Effector memory CD8-positive, alpha-beta T cell (primary cell): ENCODE measurements at places on chromosomes 4 and X.

DNA sequence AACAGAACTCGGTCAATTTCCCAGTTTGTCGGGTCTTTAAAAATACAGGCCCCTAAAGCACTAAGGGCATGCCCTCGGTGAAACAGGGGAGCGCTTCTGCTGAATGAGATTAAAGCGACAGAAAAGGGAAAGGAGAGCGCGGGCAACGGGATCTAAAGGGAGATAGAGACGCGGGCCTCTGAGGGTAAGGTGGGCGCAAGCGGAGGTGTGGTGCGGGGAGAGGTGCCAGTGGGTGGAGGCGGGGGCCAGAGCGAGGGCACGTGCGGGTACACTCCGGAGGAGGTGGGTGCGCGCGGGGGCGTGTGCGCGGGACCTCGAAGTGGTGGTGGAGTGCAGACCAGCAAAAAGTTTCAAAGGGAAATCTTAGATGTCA is 787 bp upstream of the TET2 start:
- H3K27me3 ChIP-seq, result no peaks in the 10 kb centered on the region
- peak; percentile 24 for DNase-seq
- H3K27ac ChIP-seq, result peak overlapping the region; percentile 85
- peak overlapping the region; percentile 100 for H3K4me3 ChIP-seq
- H3K36me3 ChIP-seq, result peaks cover 17% of the 10 kb centered on the region
- peaks cover 48% of the 10 kb centered on the region for H3K4me1 ChIP-seq

DNA sequence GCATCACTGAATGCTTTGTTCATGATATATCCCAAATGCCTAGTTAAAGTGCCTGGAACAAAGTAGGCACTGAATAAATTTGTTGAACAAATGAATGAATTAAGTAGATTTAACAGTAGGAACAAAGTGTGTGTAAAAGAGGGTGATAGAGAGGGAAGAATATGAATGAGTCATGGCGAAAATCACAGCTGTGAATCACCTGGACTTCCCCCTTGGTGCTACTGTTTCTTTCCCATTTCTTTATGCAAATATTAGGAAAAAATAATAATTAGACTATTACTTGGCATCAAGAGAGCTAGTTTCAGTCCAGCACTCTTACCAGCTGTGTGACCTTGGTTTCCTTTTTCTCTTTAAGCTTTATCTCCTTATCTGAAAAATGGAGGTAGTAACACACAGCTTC is 9.2 kb downstream of the SPIN3 start:
- H3K4me3 ChIP-seq, result no peak overlapping the region
- H3K27ac ChIP-seq, result no peak overlapping the region
- no peak for DNase-seq
- H3K27me3 ChIP-seq, result no peaks in the 10 kb centered on the region
- H3K36me3 ChIP-seq, result no peaks in the 10 kb centered on the region
- peaks cover 8% of the 10 kb centered on the region for H3K4me1 ChIP-seq

DNA sequence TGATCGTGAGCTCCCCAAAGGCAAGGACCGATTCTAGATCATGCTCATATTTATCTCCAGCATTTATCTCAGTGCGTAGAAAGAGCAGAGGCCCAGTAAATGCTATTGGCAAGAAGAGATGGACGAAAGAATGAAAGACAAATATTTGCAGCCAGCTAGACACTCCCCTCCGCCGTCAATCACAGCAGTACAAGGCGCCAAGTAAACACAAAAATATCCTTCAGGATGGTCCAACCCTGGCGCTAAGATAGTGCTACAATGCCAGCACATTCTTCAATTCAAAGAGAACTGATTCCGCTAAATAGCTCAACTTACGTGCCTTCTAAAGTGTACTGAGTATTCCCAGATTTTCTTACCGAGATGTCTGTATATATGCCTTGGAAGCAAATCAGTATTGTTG is 114.5 kb downstream of the DDX53 start:
- H3K4me1 ChIP-seq, result no peaks in the 10 kb centered on the region
- no peak overlapping the region for H3K4me3 ChIP-seq

- no peak for DNase-seq
- H3K36me3 ChIP-seq, result no peaks in the 10 kb centered on the region
Measured at GRCh38 chr4:184156163-184156920, 61.3 kb downstream of the ENPP6 start.

GRCh38 chr4:51909236-51909703 is 66.3 kb downstream of the DCUN1D4 start:
- no peak overlapping the region for H3K27ac ChIP-seq
- H3K4me3 ChIP-seq, result no peak overlapping the region
- no peaks in the 10 kb centered on the region for H3K27me3 ChIP-seq

DNA sequence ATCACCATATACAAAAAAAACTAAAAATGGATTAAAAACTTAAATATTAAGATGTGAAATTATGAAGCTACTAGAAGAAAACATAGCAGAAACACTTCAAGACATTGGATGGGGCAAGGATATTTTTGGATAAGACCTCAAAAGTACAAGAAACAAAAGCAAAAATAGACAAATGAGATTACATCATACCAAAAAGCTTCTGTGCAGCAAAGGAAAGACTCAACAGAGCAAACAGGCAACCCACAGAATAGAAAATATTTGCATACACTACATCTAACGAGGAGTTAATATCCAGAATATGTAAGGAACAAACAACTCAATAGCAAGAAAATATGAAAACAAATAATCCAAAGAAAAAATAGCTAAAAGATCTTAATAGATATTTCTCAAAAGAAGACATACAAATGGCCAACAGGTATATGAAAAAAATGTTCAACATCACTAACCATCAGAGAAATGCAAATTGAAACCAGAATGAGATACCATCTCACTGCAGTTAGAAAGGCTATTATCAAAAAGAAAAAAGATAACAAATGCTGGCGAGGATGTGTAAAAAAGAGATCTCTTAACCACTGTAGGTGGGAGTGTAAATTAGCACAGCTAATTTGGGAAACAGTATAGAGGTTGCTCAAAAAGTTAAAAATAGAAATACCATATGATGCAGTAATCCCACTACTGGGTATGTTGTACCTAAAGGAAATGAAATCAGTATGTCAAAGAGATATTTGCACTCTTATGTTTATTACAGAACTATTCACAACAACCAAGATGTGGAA is 17.8 kb upstream of the LRCH2 start:
- no peaks in the 10 kb centered on the region for H3K36me3 ChIP-seq

GRCh38 chr4:31851946-31852345 is 1131.8 kb downstream of the PCDH7 start:
- no peaks in the 10 kb centered on the region for H3K27me3 ChIP-seq
- no peak overlapping the region for H3K4me3 ChIP-seq
- no peaks in the 10 kb centered on the region for H3K36me3 ChIP-seq
- no peak for DNase-seq
- H3K27ac ChIP-seq, result no peak overlapping the region
- no peaks in the 10 kb centered on the region for H3K4me1 ChIP-seq

DNA sequence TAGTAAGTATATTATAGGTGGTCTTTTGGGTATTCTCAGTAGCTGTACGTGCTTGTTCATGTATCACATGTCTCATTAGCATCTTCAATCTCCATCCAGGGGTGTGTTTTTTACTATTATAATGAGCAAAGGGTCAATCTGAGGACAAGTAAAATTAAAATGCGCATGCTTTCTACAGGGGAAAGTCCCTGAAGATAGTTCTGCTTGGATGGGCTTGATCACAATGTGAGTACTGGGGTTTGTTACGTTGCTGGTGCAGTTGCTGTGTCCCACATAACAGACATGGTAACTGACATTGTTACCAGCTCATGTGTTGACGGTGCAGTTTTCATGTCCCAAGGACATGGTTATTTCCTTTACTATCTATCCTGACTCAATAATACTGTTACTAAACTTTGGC is 65.9 kb downstream of the UCHL1 start:
- H3K4me1 ChIP-seq, result no peaks in the 10 kb centered on the region
- H3K27me3 ChIP-seq, result no peaks in the 10 kb centered on the region
- H3K36me3 ChIP-seq, result no peaks in the 10 kb centered on the region
- no peak for DNase-seq

DNA sequence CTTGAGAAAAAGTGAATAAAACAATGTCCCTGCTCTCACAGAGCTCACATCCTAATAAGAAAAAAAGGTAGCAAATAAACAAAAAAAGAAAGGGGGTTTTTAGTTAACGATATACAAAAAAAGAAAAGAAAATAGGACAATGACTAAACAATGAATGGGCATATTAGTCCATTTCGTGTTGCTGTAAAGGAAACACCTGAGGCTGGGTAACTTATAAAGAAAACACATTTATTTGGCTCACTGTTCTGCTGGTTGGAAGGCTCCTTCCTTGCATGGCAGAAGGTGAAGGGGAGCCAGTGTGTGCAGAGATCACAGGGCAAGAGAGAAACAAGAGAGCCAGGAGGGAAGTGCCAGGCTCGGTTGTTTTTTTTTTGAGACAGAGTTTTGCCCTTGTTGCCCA is 4.7 kb upstream of the KLF3 start:
- H3K36me3 ChIP-seq, result peaks cover 26% of the 10 kb centered on the region
- DNase-seq, result no peak
- peaks cover 53% of the 10 kb centered on the region for H3K4me1 ChIP-seq
- H3K4me3 ChIP-seq, result no peak overlapping the region
- no peaks in the 10 kb centered on the region for H3K27me3 ChIP-seq

- H3K27ac ChIP-seq, result no peak overlapping the region
- H3K4me3 ChIP-seq, result no peak overlapping the region
- no peak for DNase-seq
- no peaks in the 10 kb centered on the region for H3K4me1 ChIP-seq
Measured at GRCh38 chr4:33160126-33160525, 2440.0 kb downstream of the PCDH7 start.

- no peak for DNase-seq
- H3K27ac ChIP-seq, result peak overlapping the region; percentile 94
- H3K4me1 ChIP-seq, result peaks cover 53% of the 10 kb centered on the region
- H3K27me3 ChIP-seq, result no peaks in the 10 kb centered on the region
- H3K4me3 ChIP-seq, result peak overlapping the region; percentile 92
Measured at GRCh38 chr4:24582235-24582832, 2.0 kb downstream of the DHX15 start.

DNA sequence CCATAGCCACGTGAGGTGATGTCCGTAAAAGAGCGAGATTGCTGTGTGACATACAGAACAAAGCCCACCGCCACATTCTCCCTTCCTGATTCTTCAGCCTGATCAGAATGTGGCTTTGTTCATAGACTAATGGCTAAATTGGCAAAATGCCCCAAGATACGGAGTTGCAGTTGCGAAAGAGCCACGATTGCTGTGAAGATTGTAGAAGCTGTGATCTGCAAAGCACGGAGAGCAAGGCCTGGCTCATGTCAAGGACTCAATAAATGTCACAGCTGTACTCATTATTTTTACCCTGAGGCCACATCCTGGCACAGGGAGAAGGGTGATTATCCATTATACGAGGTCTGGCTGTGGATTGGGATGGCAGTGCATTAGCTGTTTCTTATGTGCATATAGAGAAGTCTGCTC is 34.2 kb downstream of the ARSD start:
- H3K27ac ChIP-seq, result no peak overlapping the region
- H3K36me3 ChIP-seq, result no peaks in the 10 kb centered on the region
- H3K27me3 ChIP-seq, result no peaks in the 10 kb centered on the region
- peaks cover 9% of the 10 kb centered on the region for H3K4me1 ChIP-seq
- no peak for DNase-seq

- H3K27ac ChIP-seq, result no peak overlapping the region
- no peaks in the 10 kb centered on the region for H3K36me3 ChIP-seq
- H3K27me3 ChIP-seq, result no peaks in the 10 kb centered on the region
Measured at GRCh38 chr4:123167931-123168330, 228.7 kb upstream of the SPRY1 start.

DNA sequence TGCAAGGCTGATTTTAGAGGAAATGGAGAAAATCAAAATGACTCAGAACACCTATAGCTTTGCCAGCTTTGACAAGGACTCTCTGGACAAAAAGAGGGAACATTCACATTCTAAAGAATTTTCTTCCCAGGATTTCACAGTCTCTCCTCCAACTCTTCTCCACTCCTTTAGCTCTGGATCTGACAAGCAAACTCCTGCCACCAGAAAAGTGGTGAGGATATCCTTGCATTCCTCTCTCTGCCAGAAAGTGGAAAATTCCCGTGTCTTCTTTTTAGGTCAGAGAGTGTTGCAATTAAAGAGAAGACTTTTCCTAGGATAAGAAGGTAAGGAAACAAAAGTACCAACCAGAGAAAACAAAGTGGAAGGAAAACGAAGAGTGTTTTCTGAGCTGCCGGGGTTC is 16.1 kb upstream of the PDGFRA start:
- no peak for DNase-seq
- H3K4me3 ChIP-seq, result no peak overlapping the region
- no peaks in the 10 kb centered on the region for H3K4me1 ChIP-seq
- H3K27me3 ChIP-seq, result peaks cover 38% of the 10 kb centered on the region

- H3K36me3 ChIP-seq, result no peaks in the 10 kb centered on the region
- no peak for DNase-seq
- no peak overlapping the region for H3K27ac ChIP-seq
- no peak overlapping the region for H3K4me3 ChIP-seq
Measured at GRCh38 chrX:68112321-68112720, 321.0 kb downstream of the OPHN1 start.

GRCh38 chr4:148893095-148893494 is 450.9 kb upstream of the NR3C2 start:
- H3K36me3 ChIP-seq, result no peaks in the 10 kb centered on the region
- no peak overlapping the region for H3K4me3 ChIP-seq
- H3K4me1 ChIP-seq, result no peaks in the 10 kb centered on the region
- H3K27ac ChIP-seq, result no peak overlapping the region

- H3K36me3 ChIP-seq, result peaks cover 32% of the 10 kb centered on the region
- peak overlapping the region; percentile 100 for H3K4me3 ChIP-seq
- H3K27me3 ChIP-seq, result peaks cover 8% of the 10 kb centered on the region
- peaks cover 7% of the 10 kb centered on the region for H3K4me1 ChIP-seq
Measured at GRCh38 chr4:25313201-25313895, 774 bp downstream of the ZCCHC4 start.

- peak overlapping the region; percentile 78 for H3K27ac ChIP-seq
- no peaks in the 10 kb centered on the region for H3K27me3 ChIP-seq
- peaks cover 83% of the 10 kb centered on the region for H3K36me3 ChIP-seq
- H3K4me3 ChIP-seq, result peak overlapping the region; percentile 47
Measured at GRCh38 chr4:128854433-128854832, 44.9 kb downstream of the JADE1 start.

DNA sequence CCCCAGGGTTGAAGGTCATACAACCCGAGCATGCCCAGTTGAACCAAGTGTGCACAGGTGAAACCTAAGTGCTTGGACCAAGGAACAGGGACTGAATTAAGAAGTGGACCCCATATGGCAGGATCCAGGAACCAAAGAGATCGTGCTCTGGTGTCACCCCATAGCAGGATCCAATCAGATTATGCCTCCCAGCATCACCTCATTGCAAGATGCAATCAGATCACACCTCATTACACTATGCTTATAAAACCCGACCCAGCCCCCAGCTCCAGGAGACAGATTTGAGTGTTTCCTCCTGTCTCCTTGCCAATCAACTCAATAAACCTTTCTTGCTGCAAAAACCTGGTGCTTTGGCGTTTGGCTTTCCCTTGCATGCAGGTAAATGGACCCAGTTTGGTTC is 37.6 kb downstream of the EFHC2 start:
- no peak overlapping the region for H3K27ac ChIP-seq
- H3K36me3 ChIP-seq, result no peaks in the 10 kb centered on the region
- DNase-seq, result no peak
- no peaks in the 10 kb centered on the region for H3K4me1 ChIP-seq
- no peak overlapping the region for H3K4me3 ChIP-seq
- H3K27me3 ChIP-seq, result no peaks in the 10 kb centered on the region

- DNase-seq, result no peak
- H3K27ac ChIP-seq, result no peak overlapping the region
- peaks cover 28% of the 10 kb centered on the region for H3K27me3 ChIP-seq
- H3K36me3 ChIP-seq, result no peaks in the 10 kb centered on the region
- H3K4me1 ChIP-seq, result peaks cover 13% of the 10 kb centered on the region
- H3K4me3 ChIP-seq, result no peak overlapping the region
Measured at GRCh38 chr4:151029537-151029936, 14.5 kb upstream of the LRBA start.
